ENCODE measurements at places on chromosomes 4 and X.

DNA sequence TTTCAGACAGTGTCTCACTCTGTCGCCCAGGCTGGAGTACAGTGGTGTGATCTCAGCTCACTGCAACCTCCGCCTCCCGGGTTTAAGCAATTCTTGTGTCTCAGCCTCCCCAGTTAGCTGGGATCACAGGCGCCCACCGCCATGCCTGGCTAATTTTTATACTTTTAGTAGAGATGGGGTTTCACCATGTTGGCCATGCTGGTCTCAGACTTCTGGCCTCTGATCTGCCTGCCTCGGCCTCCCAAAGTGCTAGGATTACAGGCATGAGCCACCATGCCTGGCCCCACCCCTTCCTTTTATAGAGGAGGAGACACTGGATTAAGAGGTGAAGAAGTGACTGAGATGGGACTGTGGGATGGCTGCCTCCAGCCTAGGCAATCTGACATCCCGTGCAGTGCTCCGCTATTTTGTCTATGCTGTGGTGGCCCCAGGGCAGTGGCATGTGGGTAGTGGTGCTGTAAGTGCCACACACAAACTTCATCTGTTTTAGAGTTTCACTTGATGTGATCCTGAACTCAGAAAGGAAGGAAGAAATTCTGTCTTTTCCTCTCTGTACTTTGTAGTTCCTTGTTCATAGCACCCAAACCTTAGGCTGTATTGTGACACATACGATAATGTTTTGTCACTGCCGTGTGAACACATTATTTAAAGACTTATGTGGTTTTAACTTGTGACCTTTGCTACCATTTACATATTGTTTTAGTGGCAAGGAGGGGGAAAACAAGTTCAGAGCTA lies 48.9 kb downstream of the FNIP2 start:
- no peak for DNase-seq

DNA sequence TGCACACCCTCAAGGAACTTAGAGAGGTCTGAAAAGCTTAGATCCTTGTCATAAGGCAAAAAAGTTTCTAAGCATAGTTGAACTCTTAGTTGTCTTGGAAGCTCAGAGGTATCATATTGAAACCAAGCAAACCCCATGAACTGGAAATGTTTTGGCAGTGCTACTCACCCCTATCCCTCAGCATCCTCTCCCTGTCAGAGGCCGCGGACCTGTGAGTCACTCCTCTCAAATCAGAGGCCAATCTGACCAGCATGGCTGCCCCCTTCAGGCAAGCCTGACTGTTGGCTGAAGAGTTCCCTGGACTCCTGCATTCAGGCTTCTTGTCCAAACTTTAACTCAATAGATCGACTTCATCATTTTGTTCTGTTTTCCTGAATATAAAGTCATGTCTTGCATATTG lies 69.4 kb downstream of the KCNIP4 start:
- DNase-seq, result no peak

DNA sequence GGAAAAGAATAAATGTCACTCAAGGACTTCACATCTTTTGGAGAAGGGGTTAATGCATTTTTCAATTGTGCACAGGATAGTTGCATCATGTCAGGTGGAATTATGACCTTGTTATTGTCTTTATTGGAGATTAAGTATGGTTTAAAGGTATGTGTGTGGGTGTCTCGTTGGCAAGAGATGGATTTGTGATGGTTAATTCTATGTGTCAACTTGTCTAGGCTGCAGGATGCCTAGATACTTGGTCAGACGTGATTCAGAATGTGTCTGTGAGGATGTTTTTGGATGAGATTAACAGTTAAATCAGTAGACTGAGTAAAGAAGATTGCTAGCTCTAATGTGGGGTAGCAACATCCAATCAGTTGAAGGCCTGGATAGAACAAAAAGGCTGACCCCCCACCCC lies 42.2 kb upstream of the HSD17B10 start:
- no peak for DNase-seq

GRCh38 chrX:134460862-134461220 lies 876 bp downstream of the HPRT1 start:
- DNase-seq, result no peak

GRCh38 chrX:153307276-153308178 lies 14.0 kb downstream of the PNMA6F start:
- no peak for DNase-seq
